ENCODE measurements at places on chromosomes 1 and 21.

DNA sequence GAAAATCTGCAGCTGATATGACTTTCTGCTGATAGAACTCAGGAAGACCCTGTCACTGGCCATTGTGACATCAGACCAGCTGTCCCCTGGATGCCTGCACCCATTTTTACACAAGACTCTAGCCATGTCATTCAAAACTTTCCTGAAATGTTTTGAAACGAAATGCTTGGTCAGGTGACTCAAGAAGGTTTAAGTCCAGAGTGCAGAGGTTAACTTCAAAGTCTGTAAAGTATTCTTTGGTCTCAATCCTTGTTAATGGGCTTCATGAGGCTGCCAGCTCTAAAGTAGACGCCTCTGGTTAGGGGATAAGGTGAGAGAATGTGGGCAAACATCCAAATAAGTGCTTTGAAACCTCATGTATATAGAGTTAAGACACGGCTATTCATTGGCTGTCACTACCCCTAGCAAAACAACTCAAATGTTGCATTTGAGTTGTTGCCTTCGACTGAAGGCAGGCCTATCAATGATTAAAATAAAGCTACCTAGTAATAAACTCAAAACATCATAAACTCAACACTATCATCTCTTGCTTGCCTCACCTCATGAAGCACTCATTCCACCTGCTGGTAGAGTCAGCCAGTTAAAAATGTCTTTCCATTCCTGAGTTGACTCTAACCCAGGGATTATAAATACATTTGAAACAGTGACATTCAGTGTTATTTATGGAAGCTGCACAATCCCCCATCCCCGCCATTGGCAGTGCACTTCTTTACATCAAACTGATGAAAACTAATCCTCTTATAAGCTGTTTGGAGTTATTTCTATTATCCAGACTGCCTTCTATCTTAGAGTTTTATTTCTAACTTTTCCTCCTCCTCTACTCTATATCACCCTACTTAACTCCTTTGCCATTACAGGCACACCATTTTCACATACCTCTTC, 26.0 kb downstream of the RABIF start:
- DNase-seq: no peak

DNA sequence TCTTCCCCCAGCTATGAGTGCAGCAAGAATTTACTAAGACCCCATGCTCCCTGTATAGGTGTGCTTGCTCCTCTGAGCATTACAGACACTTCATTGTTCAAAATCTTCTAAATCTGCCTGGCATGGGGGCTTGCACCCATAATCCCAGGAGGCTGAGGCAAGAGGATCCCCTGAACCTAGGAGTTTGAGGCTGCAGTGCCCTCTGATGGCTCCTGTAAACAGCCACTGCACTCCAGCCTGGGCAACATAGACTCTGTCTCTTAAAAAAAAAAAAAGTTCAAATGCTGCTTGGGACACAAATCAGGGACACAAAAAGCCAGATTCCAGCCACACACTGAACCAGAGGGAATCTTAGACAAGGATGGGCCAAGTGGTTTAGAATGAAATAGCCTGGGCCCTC, 3.4 kb upstream of the ACOT7 start:
- DNase-seq: no peak

GRCh38 chr1:223339861-223340260, 24.1 kb downstream of the SUSD4 start:
- DNase-seq: no peak

- no peak for DNase-seq
Observed at GRCh38 chr1:40939320-40940059, 40.0 kb upstream of the CTPS1 start.

- DNase-seq: no peak
Observed at GRCh38 chr1:39295901-39296300, 91.4 kb downstream of the MACF1 start.
